Dorsolateral prefrontal cortex (tissue), 122 donors: ENCODE measurements at places on chromosomes 1 and 21.
A peak's percentile ranks its signal among the peaks of the same experiment; 100 is the strongest.

GRCh38 chr1:26771643-26772321 lies 16.0 kb upstream of the PIGV start:
- no peak for DNase-seq

DNA sequence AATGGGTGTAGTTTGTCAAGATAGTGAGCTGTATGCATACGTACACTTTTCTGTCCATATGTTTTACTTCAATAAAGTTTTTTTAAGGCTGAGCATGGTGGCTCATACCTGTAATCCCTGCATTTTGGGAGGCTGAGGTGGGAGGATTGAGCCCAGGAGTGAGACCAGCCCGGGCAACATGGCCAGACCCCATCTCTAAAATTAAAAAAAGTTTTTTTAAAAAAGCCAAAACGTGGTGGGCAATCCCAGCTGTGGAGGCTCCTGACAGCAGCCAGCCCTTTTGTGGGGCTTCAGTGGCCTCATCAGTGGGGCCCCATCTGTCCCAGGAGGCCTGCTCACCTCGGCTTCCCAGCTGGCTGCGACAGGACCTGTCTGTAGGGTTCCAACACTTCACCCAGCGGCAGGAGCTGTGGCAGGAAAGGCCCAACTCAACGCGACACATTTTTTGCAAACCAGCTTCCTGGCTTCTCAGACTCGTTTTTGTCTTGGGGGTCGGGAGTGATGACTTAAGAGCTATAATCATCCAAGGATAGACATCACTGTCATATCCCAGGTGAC lies 56.9 kb upstream of the LBR start:
- DNase-seq, result no peak

- DNase-seq, result no peak
Measured at GRCh38 chr1:169175461-169175860, 69.0 kb downstream of the ATP1B1 start.

- DNase-seq, result no peak
Measured at GRCh38 chr1:156909671-156910070, 10.8 kb upstream of the LRRC71 start.

GRCh38 chr1:168135116-168135920 lies 1.4 kb downstream of the GPR161 start:
- DNase-seq, result no peak

DNA sequence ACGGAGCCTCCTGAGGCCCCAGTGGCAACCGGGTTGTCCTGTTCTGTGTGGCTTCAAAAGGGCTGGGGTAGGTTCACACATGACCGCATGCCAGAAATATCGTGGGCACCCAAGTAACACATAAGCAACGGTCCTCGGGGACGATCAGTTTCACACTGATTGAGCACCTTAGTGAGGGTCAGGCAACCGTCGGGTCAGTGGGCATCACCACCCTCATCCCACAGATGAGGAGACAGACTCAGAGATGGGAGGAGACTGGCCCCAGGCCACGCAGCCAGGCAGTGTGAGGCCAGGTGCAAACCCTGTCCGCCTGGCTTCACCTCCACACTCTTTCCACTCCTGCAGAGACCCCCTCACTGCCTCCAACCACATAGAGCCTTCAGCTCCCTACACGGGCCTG lies 309.8 kb downstream of the MATN1 start:
- DNase-seq, result no peak

GRCh38 chr1:50474859-50475809 lies 51.9 kb upstream of the DMRTA2 start:
- no peak for DNase-seq

- no peak for DNase-seq
Measured at GRCh38 chr1:32303997-32304622, 12.2 kb downstream of the HDAC1 start.

DNA sequence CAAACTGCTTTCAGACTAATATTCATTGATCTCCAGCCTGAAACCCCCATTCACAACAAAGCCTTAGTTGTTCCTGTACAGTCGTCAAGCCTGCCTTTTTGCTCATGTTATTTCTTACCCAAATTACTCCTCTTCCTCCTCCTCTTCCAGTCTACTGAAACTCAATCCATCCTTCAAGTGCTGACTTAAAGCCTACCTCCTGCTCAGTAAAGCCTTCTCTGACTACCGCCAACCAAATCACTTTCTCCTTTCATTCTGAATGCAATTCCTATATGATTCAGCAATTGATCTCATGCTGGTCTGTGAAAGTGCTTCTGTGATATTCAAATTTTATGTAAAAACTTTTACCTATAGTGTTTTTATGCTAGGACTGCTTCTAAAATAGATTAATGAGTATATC lies 18.6 kb downstream of the TAF5L start:
- DNase-seq, result no peak

DNA sequence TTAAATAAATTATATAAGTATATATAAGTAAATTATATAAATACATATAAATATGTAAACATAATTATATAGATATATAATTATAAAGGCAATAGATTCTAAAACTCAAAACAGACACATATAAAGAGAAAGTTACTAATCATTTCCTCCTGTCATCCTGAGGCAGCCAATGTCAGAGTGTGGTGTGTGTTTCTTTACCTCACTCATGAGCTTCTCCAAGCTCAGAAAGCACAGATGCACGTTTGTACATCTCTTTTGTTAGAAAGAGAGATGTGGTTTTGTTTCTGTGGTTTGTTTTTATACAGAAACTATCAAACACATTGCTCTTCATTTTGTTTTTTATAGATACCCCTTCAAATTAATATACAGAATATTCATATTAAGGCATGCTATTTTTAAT lies 594.8 kb downstream of the USP25 start:
- DNase-seq, result no peak

- no peak for DNase-seq
Measured at GRCh38 chr1:210104103-210104502, 128.5 kb upstream of the SERTAD4 start.

DNA sequence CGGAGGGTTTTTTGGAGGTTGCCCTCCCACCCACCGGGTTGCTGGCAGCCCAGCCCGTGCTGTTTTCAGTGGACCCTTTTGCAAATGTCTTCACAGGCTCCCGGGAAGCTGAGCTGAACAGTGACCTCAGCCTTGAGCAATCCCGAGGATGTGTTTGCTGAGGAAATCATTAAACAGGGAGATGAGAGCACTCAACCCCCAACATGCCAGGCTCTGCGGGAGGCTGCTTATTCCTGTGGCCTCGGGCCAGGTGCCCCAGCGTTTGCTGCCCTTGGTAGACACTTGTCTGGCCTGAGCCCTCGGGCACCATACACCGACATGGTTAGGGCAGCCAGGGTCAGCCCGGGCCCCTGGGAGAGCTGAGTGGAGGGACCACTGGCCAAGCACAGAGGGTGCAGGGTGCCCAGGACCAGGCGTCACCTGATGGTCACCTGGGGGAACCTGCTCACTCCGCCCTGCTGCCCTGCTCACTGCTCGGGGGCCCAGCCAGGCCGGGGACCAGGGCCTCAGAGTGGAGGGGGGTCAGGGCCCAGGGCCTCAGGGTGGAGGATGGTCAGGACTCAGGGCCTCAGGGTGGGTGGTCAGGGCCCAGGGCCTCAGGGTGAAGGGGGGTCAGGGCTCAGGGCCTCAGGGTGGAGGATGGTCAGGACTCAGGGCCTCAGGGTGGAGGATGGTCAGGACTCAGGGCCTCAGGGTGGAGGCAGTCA lies 42.5 kb upstream of the POFUT2 start:
- DNase-seq, result peak; percentile 26

GRCh38 chr1:32127409-32128198 lies 19.7 kb downstream of the KPNA6 start:
- no peak for DNase-seq

- no peak for DNase-seq
Measured at GRCh38 chr1:178643831-178644230, 81.2 kb upstream of the RALGPS2 start.

DNA sequence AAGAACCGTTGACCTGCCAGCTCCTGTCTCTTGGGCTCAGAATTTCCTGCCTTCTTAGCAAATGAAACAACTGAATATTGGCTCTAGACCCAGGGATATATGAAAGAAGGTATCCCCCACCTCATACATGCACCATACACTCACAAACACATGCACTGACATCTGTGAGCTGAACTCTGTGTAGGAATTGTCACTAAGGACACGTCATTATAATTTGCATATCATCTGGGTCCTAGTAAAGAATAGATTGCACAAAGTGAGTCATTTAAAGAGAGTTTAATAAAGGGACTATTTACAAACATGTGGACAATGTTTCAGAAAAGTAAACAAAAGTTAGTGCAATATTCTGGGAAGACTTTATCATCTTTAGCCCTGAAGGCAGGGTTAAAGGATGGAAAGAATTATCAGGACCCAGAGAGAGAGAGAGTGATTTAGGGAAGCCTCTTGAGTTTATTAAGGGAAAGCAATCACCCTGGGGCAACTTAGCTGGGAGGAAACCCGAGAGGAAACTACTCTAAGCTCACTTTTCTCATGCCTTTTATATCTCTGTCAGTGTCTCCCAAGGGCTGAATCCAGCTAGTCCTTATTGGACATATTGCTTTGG lies 74.1 kb upstream of the PLA2G4A start:
- no peak for DNase-seq

DNA sequence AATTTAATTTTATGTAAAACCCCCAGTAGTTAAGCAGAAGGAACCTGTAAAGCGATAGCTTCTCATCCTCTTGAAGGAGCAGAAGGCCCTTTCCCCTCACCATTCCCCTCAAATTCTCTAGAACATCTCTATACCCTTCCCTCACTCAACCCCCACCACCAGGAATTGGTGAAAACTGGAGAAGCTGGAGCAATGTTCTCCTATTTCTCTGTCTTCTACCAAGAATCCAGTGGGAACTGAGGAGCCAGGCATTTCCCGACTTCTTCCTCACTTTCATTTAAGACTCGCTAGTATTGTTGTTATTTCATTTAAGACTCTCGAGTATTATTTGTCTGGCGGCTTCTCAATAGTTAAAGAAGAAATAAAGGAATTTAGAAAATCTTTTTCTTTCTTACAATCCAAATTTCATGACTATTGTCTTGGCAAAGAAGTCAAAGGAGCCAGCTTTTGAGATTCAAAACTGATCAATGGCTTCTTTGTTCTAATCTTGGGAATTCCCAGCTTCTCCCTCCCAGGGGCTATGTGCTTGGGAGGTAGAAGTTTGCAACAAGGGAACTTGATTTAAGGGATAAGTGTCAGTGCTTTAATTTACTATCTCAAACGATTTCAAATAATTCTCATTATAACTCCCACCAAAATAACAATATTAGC lies 253.3 kb upstream of the ADGRL2 start:
- no peak for DNase-seq

GRCh38 chr21:28767523-28767922 lies 225.2 kb downstream of the LTN1 start:
- no peak for DNase-seq

- DNase-seq, result peak; percentile 39
Measured at GRCh38 chr21:38925923-38926322, 120.2 kb downstream of the ETS2 start.

DNA sequence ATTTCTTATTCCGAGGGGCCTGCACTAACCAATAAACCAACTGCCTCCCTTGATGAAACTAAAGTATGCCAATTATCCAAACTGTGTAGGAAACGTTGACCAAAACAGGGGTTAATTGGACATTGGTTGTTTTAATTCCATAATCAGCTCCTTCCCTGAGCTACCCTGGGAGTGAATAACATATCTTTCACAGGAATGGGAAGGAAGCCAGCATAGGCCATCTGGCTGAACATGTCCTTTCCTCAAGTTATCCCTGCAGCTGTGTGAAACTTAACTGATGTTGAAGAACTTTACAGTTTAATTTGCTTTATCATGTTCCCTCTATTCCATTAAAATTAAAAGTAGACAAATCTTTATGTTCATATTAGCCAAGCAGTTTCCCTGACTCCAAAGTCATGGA lies 75.4 kb downstream of the NRIP1 start:
- DNase-seq, result no peak

DNA sequence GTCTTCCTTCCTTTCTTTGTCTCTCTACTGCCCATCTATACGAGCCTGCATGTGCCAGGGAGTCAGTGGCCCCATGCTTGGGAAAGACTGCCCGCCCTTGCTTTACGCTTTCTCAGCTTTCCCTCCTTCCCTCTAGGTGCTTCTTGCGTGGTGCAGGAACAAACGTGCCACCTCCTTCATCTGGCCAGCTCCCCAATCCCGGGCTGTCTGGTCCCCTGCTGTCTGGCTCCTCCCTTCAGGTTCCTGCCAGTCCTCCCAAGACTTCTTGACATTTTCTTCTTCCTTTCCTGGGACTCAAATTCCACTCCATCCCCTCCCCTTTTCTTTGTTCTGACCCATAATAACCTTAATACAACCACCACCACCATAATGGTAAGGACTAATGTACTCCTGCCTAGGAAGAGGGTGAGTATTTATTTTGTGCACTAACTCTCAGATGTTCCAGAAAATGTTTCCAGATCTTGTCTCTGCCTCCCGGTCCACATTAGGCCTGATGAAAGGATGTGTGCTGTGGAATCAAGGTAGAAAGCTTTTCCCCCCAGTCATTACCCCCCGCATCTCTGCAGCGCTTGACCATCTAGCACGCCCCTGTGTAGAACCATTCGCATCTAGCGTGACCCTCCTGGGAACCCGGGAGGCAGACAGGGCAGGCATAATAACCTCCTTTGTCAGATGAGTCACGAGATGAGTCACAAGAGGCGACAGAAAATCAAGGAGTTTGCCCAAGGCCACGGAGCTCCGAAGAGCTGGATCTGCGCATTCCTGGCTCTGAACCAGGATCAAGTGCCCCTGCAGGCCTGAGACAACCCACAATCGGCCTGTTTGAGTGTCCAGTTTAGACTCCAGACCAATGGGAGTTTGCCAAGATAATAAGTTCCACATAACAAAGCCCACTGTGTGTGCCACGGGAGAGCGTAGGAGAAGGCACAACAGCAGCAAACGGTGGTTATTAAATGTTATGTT lies 60.1 kb upstream of the NEK2 start:
- peak; percentile 84 for DNase-seq

GRCh38 chr1:165052936-165053335 lies 303.6 kb downstream of the LMX1A start:
- no peak for DNase-seq

DNA sequence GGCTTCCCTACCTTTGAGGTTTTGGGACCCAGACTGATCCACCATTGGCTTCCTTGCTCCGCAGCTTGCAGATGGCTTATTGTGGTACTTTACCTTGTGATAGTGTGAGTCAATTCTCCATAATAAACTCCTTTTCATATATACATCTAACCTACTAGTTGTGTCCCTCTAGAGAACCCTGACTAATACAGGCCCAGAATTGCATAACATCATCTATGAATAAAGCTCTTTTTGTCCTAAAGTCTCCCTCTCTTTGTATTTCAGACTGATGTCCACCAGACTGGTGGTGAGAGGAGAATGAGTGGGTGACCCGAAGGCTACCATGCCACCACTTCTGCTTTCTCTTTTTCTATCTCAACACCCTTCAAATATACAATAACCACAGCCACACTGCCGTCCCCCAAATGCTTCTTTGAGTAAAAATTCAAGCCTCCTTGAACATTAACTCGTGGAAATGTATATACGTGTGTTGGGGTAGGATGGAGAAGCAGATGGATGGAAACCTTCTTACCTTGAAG lies 265.7 kb downstream of the PTBP2 start:
- no peak for DNase-seq

GRCh38 chr1:198701250-198701649 lies 62.4 kb downstream of the PTPRC start:
- DNase-seq, result no peak

DNA sequence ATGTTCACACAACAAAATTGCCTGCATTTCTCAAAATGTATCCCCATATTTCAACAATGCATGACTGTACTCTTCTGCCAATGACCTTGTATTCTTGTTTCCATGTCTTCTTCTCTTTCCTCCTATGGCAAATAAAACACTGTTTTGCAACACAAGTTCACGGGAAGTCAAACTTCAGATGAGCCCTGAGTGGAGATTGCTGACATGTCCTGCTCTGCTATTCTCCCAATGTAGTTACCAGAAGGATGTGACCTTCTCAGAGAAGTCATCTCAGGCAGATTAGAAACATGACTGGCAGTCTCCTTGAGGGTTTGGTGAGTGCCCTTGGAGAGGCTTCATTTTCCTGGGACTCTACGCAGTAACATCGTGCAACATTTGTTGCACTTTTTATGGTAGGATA lies 15.6 kb downstream of the FCGR2B start:
- DNase-seq, result no peak
